Urinary bladder (tissue), 4 donors: ENCODE measurements at places on chromosomes 1 and 21. TPM values are rescaled to one million over a fixed set of nuclear protein-coding genes. Genes with fewer than 3 reads are reported as not detected.
A peak's percentile ranks its signal among the peaks of the same experiment; 100 is the strongest.

Gene INAVA
- 10.1 TPM for total RNA-seq

Gene AIM2
- 3.0 TPM for total RNA-seq

- DNase-seq: peak; percentile 39
Measured at GRCh38 chr1:147598621-147599361, 57.5 kb downstream of the BCL9 start.

- DNase-seq: no peak
Measured at GRCh38 chr1:226108935-226109828, 46.7 kb downstream of the H3-3A start.

GRCh38 chr1:194419721-194420120 lies 1233.3 kb upstream of the B3GALT2 start:
- no peak for DNase-seq

- DNase-seq: no peak
Measured at GRCh38 chr1:48093147-48093546, 96.0 kb upstream of the TRABD2B start.

DNA sequence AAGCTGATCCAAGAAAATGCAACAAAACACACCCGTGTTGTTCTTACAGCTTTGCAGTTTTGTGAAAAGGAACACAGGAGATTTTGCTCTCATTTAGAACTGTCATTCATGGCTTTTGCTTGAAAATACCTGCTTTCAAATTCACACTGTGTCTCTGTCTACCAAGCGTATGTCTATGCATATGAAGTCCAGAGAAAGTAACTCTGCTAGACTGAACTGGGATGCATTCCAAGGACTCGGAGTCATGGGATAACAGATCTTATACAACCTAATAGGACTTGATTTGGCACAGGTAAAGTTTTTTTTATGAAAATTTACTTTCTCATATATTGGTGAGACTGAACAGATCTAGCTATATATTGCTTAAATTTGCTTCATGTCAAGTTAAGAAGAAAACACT lies 102.4 kb downstream of the PTGER3 start:
- no peak for DNase-seq
